Stimulated activated CD4-positive, alpha-beta T cell treated with anti-CD3 and anti-CD28 coated beads, TNF-alpha, amount 100 ng/mL, for 24 hours (primary cell): ENCODE measurements at places on chromosomes 16 and 17.

DNA sequence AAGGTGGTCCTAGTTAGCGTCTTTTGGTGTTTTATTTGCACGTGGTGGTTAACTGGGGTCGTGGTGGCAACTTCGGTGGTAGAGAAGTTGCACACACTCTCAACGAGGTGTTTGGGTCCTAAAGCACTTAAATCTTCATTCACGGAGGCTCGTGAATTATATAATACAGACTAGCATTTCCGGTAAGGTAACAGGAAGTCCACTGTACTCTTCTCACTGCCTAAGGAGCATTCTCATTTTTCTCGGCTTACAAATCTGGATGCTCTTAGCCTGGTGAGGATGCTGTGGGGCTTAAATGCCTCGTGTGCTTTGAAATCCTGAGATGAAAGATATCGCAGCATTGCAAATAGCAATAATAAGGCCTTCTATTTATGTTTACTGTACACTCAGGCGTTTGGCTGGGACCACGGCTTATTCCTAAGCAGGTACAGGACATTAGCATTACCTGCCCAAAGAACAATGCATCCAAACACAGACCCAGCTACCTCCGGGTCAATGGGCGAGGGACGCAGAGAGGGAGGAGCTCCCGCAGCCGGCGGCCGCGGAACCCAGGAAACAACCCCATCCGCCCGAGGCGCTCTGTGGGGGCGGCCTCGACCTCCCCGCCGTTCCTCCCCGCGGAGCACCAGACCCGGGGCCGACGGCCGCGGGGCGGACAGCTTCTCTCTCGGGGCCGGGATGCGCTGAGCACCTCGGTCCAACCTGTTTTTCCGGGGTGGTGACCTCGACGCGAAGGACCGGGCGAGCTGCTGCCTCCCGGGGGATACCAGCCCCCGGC lies 856 bp downstream of the DNAJA2 start:
- DNase-seq: no peak

GRCh38 chr17:32361270-32361669 lies 11.3 kb downstream of the ZNF207 start:
- no peak for DNase-seq

DNA sequence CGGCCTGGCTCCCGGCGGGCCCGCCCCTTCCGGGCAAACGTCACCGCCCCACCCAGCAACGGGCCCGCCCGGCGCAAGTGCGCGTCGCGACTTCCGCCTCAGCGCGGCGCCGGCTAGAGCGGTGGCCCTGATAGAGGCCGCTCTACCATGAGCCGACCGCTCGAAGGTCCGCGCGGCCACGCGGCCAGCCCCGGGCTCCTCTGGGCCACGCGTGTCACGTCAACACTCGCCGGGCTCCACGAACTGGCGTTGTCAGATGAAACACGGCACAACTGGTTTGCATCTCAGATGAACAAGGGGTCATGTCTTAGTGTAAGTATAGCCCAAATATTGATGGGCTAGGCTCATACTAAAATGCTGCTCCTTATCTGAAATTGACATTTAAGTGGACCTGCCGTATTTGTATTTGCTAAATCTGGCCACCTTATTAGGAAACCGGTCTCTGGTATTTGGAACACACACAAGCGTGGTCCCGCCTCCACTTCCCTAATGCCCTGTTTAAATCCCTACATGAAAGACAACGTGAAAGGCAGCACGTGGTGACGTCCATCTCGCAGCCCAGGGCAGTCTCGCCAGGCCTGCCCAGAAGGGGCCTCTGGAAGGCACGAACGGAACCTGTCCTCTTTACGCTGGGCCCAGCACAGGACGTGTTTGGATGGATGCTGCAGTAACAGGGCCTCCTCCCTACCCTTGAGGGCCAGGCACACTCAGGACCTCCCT lies at the start of gene ZNF598:
Gene ZNF598 (minus strand): TSS at position 31 of the 720 bp plus-strand sequence.
- peak; percentile 76 for DNase-seq

GRCh38 chr17:79664930-79665737 lies 54.3 kb upstream of the RBFOX3 start:
- DNase-seq: no peak

- DNase-seq: no peak
These were observed 279.0 kb downstream of the SLC39A11 start for GRCh38 chr17:72813481-72813880.

GRCh38 chr17:80270836-80271235 lies 10.2 kb downstream of the RNF213 start:
- DNase-seq: peak; percentile 62
